ENCODE measurements at places on chromosomes 16 and 17. TPM values are rescaled to one million over a fixed set of nuclear protein-coding genes. Genes with fewer than 3 reads are reported as not detected.

Gene POLR3K
- 45.2 TPM for polyA plus RNA-seq

Gene SLC52A1
- not detected for polyA plus RNA-seq

Gene FAM117A
- 81.6 TPM for polyA plus RNA-seq

Gene MYL4
- not detected for polyA plus RNA-seq

Gene KRTAP2-1
- polyA plus RNA-seq = not detected

Gene KCNJ2
- polyA plus RNA-seq = not detected

Measured in IgD-negative memory B cell (primary cell).